ENCODE measurements at places on chromosomes 1 and 21. TPM values are rescaled to one million over a fixed set of nuclear protein-coding genes. Genes with fewer than 3 reads are reported as not detected.

DNA sequence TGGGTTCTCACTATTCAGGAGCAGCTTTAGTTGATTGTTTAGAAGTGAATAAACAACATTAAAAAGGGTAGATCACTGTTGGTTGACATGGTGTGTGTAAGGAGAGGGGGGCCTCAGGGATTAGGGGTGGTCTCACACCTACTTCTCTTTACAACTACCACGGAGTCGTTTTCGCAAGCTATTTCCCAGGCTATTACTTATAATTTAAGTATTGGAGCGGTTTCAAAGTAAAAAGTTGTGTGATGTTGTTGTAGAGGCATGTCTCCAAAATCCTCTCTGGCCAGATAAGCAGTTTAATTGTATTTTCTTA is 1.3 kb downstream of the GPSM2 start:
- H3K27me3 ChIP-seq: peaks cover 9% of the 10 kb centered on the region
- no peak for DNase-seq
- H3K4me3 ChIP-seq: no peak overlapping the region
- peaks cover 3% of the 10 kb centered on the region for H3K4me1 ChIP-seq
- no peaks in the 10 kb centered on the region for H3K36me3 ChIP-seq
- H3K27ac ChIP-seq: no peak overlapping the region

GRCh38 chr1:27992276-27992675 is 32.5 kb downstream of the XKR8 start:
- DNase-seq: peak; percentile 64
- H3K27me3 ChIP-seq: no peaks in the 10 kb centered on the region
- peak overlapping the region; percentile 77 for H3K27ac ChIP-seq
- H3K4me3 ChIP-seq: no peak overlapping the region
- peaks cover 11% of the 10 kb centered on the region for H3K36me3 ChIP-seq

DNA sequence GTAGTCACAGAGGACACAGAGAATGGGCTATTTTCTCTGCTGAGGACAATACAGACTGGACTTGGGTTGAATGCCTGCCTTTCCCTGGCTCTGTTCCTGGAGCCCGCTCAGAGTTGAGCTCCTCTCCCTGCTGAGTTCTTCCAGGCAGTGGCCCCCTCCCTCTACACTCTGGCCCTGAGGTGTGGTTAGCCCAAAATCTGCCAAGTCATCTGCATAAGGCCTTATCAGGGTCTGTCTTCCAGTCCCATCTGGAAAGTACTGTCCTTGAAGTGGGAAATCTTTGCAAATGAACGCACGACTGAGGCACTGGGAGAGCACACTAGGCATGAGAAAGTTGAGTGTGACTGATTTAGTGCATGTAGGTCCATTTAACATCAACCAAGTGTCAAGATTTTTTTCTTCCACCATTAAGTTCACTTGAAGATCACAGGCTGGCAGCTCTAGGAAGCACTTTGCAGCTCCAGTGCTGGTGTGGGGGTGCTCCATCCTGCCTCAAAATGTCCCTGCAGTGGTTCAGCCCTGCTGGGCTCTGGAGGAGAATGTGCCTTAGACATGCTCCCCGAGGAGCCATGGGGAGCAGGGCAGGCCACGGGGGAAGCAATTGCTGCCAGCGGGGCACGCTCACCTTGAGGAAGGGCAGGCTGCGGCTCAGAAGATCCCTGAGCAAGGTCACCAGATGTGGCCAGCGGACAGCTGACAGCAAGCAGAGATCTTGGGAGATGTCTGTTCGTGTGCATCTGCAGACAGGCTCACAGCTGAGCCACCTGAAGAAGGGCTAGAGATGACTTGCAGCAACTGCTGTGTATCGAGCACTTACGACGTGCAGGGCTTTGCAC is 41.5 kb downstream of the IER5 start:
- peaks cover 3% of the 10 kb centered on the region for H3K4me1 ChIP-seq
- no peak overlapping the region for H3K4me3 ChIP-seq
- DNase-seq: no peak

DNA sequence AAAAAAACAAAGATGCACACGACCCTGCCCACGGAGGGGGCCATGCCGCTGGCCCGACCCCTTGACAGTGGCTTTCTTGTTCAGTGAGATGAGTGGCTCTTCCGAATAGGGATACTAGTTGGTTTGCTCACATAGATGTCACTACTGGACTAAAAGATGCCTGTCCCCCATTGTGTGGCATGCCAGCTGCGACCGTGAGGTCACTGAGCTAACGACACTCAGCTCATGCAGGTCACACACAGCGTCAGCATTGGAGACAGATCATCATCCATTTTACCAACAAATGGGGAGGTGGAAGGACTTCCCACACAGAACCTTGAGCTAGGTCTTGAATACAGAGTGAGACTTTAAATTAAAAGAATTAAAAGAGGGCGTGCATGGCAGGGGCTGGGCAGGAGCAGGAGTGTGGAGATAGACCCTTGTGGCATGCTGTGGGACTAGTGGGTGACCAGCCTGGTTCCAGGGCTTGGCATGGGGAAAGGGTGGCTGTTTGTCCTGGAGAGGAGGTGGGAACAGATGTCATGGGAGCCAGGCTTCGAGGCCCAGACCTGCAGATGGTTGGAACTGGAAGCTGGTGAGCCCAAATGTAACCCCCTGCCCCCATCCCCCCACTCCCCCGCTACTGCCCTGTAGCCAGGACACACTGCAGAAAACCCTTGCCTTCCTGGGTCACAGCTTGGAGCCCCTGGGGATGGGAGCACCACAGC is 12.4 kb downstream of the SLC1A7 start:
- no peaks in the 10 kb centered on the region for H3K36me3 ChIP-seq
- H3K27me3 ChIP-seq: no peaks in the 10 kb centered on the region
- H3K27ac ChIP-seq: no peak overlapping the region
- H3K4me3 ChIP-seq: no peak overlapping the region
- no peak for DNase-seq

DNA sequence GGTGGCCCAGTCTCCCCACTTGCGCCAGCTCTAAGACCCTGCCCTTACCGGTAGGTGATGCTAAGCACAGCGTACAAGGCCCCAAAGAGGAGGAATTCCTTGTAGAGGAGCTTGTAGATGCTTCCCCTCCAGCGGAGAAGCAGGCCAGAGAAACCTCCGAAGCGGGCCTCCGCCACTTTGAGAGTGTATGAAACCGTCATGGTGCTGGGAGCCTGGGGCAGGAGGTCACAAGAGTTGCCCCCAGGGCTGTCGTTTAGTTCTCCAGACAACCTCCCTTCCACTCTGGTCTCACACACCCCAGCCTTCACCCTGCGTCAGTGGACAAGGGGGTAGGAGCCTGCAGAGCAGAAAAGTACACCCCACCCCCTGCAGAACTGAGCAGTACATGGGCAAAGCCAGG is 464 bp downstream of the BEST4 start:
- H3K4me1 ChIP-seq: peaks cover 37% of the 10 kb centered on the region
- H3K27ac ChIP-seq: no peak overlapping the region
- H3K36me3 ChIP-seq: no peaks in the 10 kb centered on the region
- H3K27me3 ChIP-seq: no peaks in the 10 kb centered on the region

- no peaks in the 10 kb centered on the region for H3K27me3 ChIP-seq
- no peak overlapping the region for H3K27ac ChIP-seq
Observed at GRCh38 chr1:31869449-31869848, 53.6 kb upstream of the SPOCD1 start.

GRCh38 chr1:221874285-221875003 is 132.6 kb upstream of the DUSP10 start:
- H3K27me3 ChIP-seq: peaks cover 5% of the 10 kb centered on the region
- H3K36me3 ChIP-seq: no peaks in the 10 kb centered on the region
- no peak for DNase-seq
- H3K4me3 ChIP-seq: no peak overlapping the region
- H3K27ac ChIP-seq: no peak overlapping the region

GRCh38 chr1:171468120-171468750 is 17.1 kb upstream of the PRRC2C start:
- no peaks in the 10 kb centered on the region for H3K4me1 ChIP-seq
- no peaks in the 10 kb centered on the region for H3K27me3 ChIP-seq
- no peak overlapping the region for H3K4me3 ChIP-seq
- H3K36me3 ChIP-seq: no peaks in the 10 kb centered on the region
- no peak for DNase-seq
- H3K27ac ChIP-seq: no peak overlapping the region

- peaks cover 23% of the 10 kb centered on the region for H3K4me1 ChIP-seq
- peak overlapping the region; percentile 38 for H3K4me3 ChIP-seq
- no peaks in the 10 kb centered on the region for H3K27me3 ChIP-seq
- H3K27ac ChIP-seq: peak overlapping the region; percentile 99
Observed at GRCh38 chr1:15524283-15525049, 451 bp upstream of the CASP9 start.

DNA sequence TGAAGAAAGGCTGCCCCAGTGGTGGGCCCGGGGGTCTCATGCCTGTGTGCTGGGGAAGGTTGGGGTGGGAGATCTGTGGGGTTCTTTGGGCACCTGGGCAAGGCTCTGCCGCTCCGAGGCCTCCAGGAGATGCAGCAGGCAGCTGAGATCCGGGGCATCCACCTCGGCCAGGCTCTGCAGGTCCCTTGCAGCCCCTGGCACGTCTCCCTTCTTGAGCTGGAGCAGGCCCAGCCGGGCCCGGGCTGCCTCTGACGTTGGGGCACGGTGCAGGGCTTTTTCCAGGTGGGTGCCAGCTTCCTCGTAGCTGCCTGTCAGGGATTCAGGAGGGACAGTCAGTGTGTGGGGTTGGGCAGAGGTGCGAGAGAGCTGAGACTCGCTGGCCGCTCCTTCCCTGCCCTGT is 11.4 kb upstream of the MMEL1 start:
- no peak overlapping the region for H3K4me3 ChIP-seq
- no peaks in the 10 kb centered on the region for H3K36me3 ChIP-seq
- H3K27me3 ChIP-seq: no peaks in the 10 kb centered on the region

DNA sequence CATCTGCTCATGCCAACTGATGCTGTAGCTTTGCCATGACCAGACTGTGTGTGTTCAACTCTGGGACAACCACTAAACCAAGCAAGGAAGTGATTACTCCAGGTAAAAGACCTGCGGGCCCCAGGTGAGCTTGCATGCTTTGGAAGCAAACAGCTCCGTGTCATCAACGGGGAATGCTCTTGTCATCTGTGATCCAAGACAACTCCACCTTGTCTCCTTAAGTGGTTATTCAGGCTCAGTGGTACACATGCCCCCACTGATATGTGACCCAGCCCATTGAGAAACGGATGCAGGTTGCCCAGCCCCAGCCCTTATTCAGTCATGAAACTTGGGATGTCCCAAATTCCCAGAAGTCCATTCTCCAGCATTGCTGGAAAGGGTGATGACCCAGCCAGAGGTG is 89.0 kb downstream of the TIAM1 start:
- no peak overlapping the region for H3K27ac ChIP-seq
- H3K36me3 ChIP-seq: no peaks in the 10 kb centered on the region
- no peak for DNase-seq
- no peak overlapping the region for H3K4me3 ChIP-seq
- H3K27me3 ChIP-seq: no peaks in the 10 kb centered on the region
- H3K4me1 ChIP-seq: no peaks in the 10 kb centered on the region

GRCh38 chr1:13813398-13814012 is 113.5 kb downstream of the PRDM2 start:
- no peaks in the 10 kb centered on the region for H3K4me1 ChIP-seq
- no peak overlapping the region for H3K27ac ChIP-seq
- H3K27me3 ChIP-seq: no peaks in the 10 kb centered on the region
- H3K4me3 ChIP-seq: no peak overlapping the region
- DNase-seq: peak; percentile 45

DNA sequence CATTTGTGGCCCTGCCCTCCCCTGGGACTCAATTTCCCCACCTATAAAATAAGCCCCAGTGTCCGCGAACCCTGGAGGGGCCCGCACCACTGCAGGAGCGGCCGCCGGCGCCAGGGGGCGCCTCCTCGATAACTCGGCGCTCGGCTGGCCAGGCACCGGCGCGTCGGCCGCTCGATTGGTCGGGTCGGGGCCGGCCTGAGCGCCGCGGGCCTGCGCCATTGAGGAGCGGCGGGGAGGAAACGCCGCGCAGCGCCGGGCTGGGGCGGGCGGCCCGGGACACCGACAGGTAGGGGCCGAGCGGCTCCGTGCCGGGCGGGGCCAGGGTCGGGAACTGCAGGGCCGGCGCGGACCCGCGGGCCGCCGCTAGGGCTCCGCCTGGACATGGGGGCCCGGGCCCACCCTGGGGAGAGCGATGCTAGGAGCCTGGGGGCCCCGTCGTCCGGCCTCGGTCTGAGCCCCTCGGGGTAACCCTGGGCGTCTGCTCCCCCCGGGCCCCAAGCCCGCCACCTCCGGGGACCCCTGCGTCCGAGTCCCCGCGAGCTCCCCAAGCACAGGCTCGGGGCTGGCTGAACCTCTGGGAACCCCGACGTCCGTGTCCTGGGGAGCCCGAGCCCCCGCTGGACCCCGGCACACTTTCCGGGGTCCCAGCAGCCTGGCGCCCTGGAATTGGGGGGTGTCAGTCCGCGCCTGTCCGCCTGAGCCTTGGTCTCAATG is at the start of gene VPS13D:
Gene VPS13D (plus strand): TSS at position 196 of the 714 bp plus-strand sequence. CDS start 4,237 bp downstream, outside the sequence.
- peaks cover 2% of the 10 kb centered on the region for H3K36me3 ChIP-seq
- peak; percentile 84 for DNase-seq
- no peak within 1 kb of the TSS for H3K27ac ChIP-seq

DNA sequence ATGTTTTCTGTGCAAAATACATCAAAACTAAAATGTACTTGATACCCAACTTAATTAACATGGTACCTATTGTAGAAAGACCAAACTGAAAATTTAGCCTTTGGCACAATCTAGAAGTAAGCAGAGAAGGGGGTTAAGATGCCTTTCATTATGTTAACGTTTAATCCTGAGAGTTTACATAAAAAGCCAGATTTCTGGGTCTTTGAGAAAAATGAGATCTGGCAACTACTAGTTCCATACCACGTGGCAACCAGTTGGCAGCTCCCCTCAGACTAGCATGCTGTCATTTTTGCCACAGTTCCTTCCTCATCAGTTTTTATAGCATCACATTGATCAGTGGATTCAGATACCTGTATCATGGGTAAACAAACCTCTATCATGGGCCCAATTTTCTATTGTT is 1.5 kb downstream of the RO60 start:
- H3K4me1 ChIP-seq: peaks cover 20% of the 10 kb centered on the region
- H3K4me3 ChIP-seq: no peak overlapping the region
- H3K36me3 ChIP-seq: no peaks in the 10 kb centered on the region
- H3K27ac ChIP-seq: no peak overlapping the region
- DNase-seq: no peak

DNA sequence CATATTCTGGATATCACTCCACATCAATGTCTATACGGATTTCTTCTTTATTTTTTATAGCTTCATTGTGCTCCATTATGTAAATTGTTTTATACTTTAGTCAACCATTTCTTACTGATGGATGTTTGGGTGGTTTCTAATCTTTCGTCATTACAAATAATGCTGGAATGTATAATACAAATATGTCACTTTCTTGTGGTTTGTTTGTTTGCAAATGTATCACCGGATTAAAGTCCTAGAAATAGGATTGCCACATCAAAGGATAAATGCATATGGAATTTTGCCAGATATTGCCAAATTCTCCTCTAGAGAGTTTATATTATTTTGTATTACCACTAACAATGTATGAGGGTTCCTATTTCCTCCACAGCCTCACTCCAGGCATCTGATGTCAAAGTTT is 48.7 kb upstream of the PRDM2 start:
- no peak overlapping the region for H3K4me3 ChIP-seq
- H3K27ac ChIP-seq: no peak overlapping the region
- H3K27me3 ChIP-seq: peaks cover 6% of the 10 kb centered on the region
- no peaks in the 10 kb centered on the region for H3K4me1 ChIP-seq
- no peaks in the 10 kb centered on the region for H3K36me3 ChIP-seq
- no peak for DNase-seq

Gene CD84
- 50.9 TPM for total RNA-seq

Gene C1orf94
- not detected for total RNA-seq

Gene CRP
- 1.7 TPM for total RNA-seq

Gene NCF2
- total RNA-seq: 6.9 TPM

Gene NCAM2
- not detected for total RNA-seq

Gene CDK11A
- 109 TPM for total RNA-seq

Gene ESRRG
- not detected for total RNA-seq

Measured in T-cell (primary cell).